Glutamatergic neuron (in vitro differentiated cells): ENCODE measurements at places on chromosomes 6 and 20. TPM values are rescaled to one million over a fixed set of nuclear protein-coding genes. Genes with fewer than 3 reads are reported as not detected.

Gene FAXC
- total RNA-seq: 68.9 TPM

Gene SGK2
- total RNA-seq: 0.56 TPM

DNA sequence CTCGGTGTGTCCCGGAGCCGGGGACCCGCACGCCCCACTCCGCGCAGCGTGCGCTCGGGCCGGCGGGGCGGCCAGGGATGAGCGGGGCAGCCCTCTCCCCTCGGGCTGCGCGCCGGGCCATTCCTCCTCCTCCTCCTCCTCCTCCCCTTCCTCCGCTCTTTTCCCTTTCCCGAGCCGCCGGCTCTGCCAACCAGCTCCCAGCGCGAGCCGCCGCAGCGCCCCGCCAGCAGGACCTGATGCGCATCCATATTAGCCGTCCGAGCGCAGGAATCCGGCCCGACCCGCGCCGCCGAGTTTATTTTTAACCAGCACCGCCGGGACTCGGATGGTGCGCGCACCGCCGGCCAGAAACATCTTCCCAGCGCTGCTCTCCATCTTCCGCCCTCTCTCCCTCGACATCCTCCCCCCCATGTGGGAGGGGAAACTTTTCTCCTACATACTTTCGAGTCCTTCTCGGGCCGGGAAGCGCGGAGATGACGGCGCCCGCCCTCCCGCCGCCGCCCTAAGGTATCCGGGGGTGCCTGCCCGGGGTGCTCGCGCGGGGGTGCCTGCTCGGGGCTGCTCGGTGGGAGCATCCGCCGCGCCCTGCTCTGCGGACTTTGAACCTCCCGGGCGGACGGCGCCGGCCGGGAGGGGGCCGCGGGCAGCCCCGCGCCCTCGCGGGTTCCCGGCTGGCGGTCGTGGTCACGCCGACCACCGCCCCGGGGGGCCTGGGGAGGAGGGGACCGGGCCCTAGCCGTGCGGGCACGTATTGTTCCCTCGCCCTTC lies 619 bp downstream of the RREB1 start:
- peak overlapping the region; percentile 85 for H3K4me3 ChIP-seq
- no peak overlapping the region for H3K27ac ChIP-seq
- peaks cover 17% of the 10 kb centered on the region for H3K4me1 ChIP-seq
- DNase-seq: peak; percentile 57
- H3K36me3 ChIP-seq: no peaks in the 10 kb centered on the region

Gene PAK5
- 6.8 TPM for total RNA-seq

GRCh38 chr6:75935473-75935793 lies 137.0 kb downstream of the IMPG1 start:
- peak overlapping the region; percentile 75 for H3K4me3 ChIP-seq
- H3K27ac ChIP-seq: peak overlapping the region; percentile 41
- DNase-seq: no peak
- no peaks in the 10 kb centered on the region for H3K36me3 ChIP-seq
- H3K27me3 ChIP-seq: peaks cover 3% of the 10 kb centered on the region

GRCh38 chr20:54107600-54108325 lies 37.4 kb upstream of the BCAS1 start:
- peaks cover 4% of the 10 kb centered on the region for H3K27me3 ChIP-seq
- H3K36me3 ChIP-seq: peaks cover 6% of the 10 kb centered on the region
- H3K27ac ChIP-seq: no peak overlapping the region
- no peak for DNase-seq
- H3K4me3 ChIP-seq: no peak overlapping the region

DNA sequence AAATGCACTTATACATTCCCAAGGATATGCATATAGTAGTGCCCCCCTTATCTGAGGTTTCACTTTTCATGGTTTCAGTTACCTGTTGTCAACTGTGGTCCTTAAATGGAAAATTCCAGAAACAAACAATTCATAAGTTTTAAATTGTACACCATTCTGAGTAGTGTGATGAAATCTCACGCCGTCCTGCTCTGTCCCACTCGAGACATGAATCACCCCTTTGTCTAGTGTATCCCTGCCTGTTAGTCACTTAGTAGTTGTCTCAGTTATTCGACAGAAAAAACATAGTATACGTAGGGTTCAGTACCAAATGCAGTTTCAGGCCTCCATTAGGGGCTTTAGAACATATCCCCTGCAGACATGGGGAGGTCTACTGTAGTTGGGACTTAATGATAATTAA lies 57.0 kb downstream of the MAP1LC3A start:
- H3K36me3 ChIP-seq: no peaks in the 10 kb centered on the region
- no peak overlapping the region for H3K27ac ChIP-seq

DNA sequence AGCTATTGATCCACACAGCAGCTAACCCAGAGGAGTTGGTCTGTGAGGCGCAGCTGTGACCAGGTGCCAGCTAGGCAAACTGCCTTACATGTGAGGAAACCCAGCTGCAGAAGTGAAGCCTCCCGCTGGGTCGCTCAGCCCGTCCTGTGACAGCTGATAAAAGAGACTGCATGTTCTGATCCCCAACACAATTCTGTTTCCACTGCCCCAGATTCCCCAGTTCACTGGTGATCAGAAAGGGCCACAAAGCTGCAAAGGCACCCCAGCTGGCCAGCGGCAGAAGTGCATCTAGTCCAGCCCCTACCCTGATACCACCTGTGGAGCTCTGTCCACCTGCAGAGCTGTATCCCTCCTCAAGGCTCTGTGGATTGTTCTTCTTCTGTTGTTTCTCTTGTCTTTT lies 64.5 kb downstream of the CTNNBL1 start:
- peak; percentile 61 for DNase-seq
- peak overlapping the region; percentile 11 for H3K27ac ChIP-seq
- peaks cover 39% of the 10 kb centered on the region for H3K4me1 ChIP-seq

GRCh38 chr20:62593616-62594015 lies 48.7 kb upstream of the SLCO4A1 start:
- peaks cover 12% of the 10 kb centered on the region for H3K27me3 ChIP-seq
- no peak overlapping the region for H3K4me3 ChIP-seq
- H3K36me3 ChIP-seq: no peaks in the 10 kb centered on the region
- peaks cover 8% of the 10 kb centered on the region for H3K4me1 ChIP-seq
- H3K27ac ChIP-seq: no peak overlapping the region
- no peak for DNase-seq

- no peak overlapping the region for H3K4me3 ChIP-seq
- no peak for DNase-seq
- H3K27ac ChIP-seq: no peak overlapping the region
- no peaks in the 10 kb centered on the region for H3K4me1 ChIP-seq
- H3K27me3 ChIP-seq: no peaks in the 10 kb centered on the region
- no peaks in the 10 kb centered on the region for H3K36me3 ChIP-seq
Measured at GRCh38 chr6:137843211-137843610, 23.8 kb upstream of the TNFAIP3 start.

- H3K4me1 ChIP-seq: peaks cover 6% of the 10 kb centered on the region
- no peak for DNase-seq
- H3K36me3 ChIP-seq: no peaks in the 10 kb centered on the region
Measured at GRCh38 chr20:36672991-36673390, 27.0 kb upstream of the SLA2 start.

GRCh38 chr6:157528931-157529653 lies 148.1 kb downstream of the ZDHHC14 start:
- H3K36me3 ChIP-seq: peaks cover 4% of the 10 kb centered on the region
- no peak overlapping the region for H3K27ac ChIP-seq
- peaks cover 3% of the 10 kb centered on the region for H3K27me3 ChIP-seq
- no peak overlapping the region for H3K4me3 ChIP-seq

DNA sequence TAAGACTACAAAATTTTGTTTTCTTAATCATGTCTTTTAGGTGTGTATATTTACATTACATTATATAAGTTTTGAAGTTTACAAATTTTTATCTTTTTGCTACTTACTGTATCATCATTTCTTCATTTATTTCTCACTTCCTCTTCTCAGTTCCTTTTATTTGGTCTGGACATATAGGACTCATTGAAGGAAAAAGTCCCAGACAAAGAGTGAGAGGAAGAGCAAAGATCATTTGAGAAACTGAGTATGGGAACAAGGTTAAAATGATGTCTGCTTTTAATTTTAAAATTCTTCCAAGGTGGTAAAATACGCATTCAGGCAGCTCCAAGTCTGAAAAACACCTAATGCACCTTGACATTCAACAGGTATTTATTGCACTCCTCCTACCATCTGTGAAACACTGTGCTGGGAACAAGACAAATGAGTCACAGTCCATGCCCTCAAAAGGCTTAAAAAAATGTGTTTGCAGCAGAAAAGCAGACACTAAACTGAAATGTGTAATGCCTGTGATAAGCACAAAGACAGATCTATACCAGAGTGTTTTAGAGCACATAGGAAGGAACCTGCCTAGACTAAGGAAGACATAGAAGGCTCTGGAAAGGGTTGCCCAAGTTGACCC lies 63.2 kb downstream of the PKIB start:
- no peaks in the 10 kb centered on the region for H3K4me1 ChIP-seq
- no peaks in the 10 kb centered on the region for H3K36me3 ChIP-seq
- H3K27ac ChIP-seq: no peak overlapping the region
- no peaks in the 10 kb centered on the region for H3K27me3 ChIP-seq
- no peak for DNase-seq

Gene LINC00237
- not detected for total RNA-seq

- no peak overlapping the region for H3K27ac ChIP-seq
- no peak overlapping the region for H3K4me3 ChIP-seq
- H3K4me1 ChIP-seq: peaks cover 13% of the 10 kb centered on the region
- peaks cover 2% of the 10 kb centered on the region for H3K27me3 ChIP-seq
Measured at GRCh38 chr6:107786709-107787588, 37.2 kb downstream of the SCML4 start.

DNA sequence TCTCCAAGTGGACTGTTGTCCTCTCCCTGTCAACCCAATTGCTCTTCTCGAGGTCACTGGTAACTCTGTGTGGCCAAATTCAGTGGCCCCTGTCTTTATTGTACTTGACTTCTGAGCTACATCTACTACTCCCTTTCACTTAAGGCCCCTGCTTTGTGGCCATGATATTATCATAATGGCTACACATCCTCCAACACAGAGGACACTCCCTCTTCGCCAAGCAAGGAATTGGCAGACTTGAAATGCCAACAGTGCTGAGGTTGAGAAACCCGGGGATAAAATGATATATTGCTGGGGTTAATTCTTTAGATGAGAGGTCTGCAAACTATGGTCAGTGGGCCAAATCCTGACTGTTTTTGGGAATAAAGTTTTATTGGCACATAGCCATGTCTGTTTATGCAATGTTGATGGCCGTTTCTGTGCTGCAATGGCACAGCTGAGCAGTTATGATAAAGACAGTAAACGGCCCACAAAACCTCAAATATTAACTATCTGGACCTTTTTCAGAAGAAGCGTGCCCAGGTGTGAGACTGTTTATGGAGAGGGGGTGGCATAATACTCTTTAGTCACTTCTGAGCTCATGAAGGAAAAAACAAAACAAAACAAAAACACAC lies 12.0 kb upstream of the MRPS10 start:
- H3K4me1 ChIP-seq: peaks cover 3% of the 10 kb centered on the region
- no peak overlapping the region for H3K27ac ChIP-seq
- H3K4me3 ChIP-seq: no peak overlapping the region
- no peaks in the 10 kb centered on the region for H3K36me3 ChIP-seq
- no peak for DNase-seq
- peaks cover 2% of the 10 kb centered on the region for H3K27me3 ChIP-seq

- peaks cover 28% of the 10 kb centered on the region for H3K27me3 ChIP-seq
- H3K36me3 ChIP-seq: no peaks in the 10 kb centered on the region
Measured at GRCh38 chr6:166465671-166466087, 82.9 kb upstream of the MPC1 start.

DNA sequence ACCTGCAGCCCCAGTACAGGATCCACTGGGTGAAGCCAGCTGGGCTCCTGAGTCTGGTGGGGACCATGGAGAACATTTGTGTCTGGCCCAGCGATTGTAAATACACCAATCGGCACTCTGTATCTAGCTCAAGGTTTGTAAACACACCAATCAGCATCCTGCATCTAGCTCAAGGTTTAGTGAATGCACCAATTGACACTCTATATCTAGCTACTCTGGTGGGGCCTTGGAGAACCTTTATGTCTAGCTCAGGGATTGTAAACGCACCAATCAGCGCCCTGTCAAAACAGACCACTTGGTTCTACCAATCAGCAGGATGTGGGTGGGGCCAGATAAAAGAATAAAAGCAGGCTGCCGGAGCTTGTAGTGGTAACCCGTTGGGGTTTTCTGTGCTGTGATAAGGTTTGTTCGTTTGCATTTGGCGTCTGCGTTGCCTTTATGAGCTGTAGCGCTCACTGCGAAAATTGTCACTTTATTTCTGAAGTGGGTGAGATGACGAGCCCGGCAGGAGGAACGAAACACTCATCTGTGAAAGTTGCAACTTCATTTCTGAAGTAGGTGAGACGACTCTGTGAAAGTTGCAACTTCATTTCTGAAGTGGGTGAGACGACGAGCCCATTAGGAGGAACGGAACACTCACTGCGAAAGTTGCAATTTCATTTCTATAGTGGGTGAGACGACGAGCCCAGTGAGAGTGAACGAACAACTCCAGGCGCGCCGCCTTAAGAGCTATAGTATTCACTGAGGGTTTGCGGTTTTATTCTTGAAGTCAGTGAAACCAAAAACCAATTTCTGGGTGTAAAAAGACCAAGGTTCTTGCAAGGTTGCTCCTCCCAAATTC lies 31.1 kb downstream of the SERPINB6 start:
- no peak overlapping the region for H3K4me3 ChIP-seq
- H3K36me3 ChIP-seq: no peaks in the 10 kb centered on the region
- peaks cover 2% of the 10 kb centered on the region for H3K4me1 ChIP-seq

DNA sequence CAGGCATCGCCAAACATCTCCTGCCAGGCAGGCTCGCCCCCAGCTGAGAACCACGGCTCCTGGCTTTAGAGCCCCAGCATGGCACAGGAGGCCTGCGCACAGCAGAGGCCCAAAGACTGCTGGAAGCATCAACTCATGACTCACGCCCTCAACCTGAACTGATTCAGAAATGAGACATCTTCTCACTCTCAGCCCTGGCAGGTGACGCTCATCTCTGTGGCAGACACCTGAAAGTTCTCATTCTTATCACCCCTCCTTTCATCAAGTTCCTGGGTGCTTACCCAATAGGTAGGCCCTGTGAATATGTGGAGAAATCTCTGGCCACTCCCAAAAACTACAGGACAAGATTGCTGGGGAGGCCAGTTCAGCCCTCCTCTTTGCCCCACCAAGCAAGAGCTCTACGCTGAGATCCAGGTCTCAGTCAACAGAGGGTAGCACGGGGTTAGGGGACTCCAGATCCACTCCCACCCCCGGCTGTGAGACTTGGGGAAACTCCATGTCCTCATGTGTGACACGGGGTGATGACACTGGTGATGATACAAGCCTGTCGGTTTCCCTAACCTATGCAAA lies 11.3 kb downstream of the NFATC2 start:
- H3K4me1 ChIP-seq: peaks cover 7% of the 10 kb centered on the region
- no peak overlapping the region for H3K27ac ChIP-seq
- no peaks in the 10 kb centered on the region for H3K36me3 ChIP-seq
- DNase-seq: no peak
- no peak overlapping the region for H3K4me3 ChIP-seq

GRCh38 chr6:107786179-107786578 lies 37.9 kb downstream of the SCML4 start:
- H3K27me3 ChIP-seq: peaks cover 2% of the 10 kb centered on the region
- H3K27ac ChIP-seq: no peak overlapping the region
- no peaks in the 10 kb centered on the region for H3K36me3 ChIP-seq
- H3K4me1 ChIP-seq: peaks cover 13% of the 10 kb centered on the region
- no peak overlapping the region for H3K4me3 ChIP-seq

GRCh38 chr6:15628499-15629131 lies 34.2 kb downstream of the DTNBP1 start:
- no peaks in the 10 kb centered on the region for H3K36me3 ChIP-seq
- no peak overlapping the region for H3K4me3 ChIP-seq
- H3K27me3 ChIP-seq: peaks cover 3% of the 10 kb centered on the region

GRCh38 chr6:159989492-159990480 lies 20.9 kb downstream of the IGF2R start:
- peaks cover 11% of the 10 kb centered on the region for H3K36me3 ChIP-seq
- no peak for DNase-seq
- peaks cover 11% of the 10 kb centered on the region for H3K4me1 ChIP-seq
- no peak overlapping the region for H3K4me3 ChIP-seq

Gene HDGFL1
- total RNA-seq: not detected

Gene PACSIN1
- 0.47 TPM for total RNA-seq
